ENCODE measurements at places on chromosomes 2 and 18.

DNA sequence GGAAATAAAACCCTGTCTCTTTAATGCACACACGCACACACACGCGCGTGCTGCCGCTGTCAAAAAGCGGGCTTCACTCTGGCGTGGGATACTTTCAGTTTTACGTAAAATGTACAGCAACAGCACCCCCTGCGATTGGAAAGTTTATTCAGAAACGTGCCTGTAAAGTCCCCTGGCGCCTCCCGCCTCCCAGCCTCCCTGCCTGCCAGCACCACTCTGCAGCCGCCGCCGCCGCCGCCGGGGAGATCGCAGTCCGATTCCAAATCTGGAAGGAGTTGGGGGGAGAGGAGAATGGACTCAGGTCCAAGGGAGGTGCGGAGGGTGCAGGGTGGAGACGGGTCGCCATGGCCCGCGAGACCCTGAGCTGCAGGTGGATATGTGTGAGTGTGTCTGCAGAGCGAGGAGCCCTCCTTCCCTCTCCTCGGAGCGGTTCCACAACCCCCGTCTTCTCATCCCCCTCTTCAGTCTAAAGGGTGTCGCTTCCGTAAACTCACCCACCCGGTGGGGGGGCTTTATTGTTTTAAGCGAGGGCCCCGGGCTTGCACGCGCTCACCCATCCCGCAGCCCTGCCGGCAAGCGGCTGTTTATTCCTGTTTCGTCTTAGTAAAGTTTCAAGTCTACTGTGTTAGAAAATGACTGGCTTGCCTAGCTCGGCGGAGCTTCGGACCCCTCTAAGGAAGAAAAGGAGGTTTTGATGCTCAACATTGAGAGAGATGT, 1.8 kb upstream of the BCL11A start:
- H3K4me1 ChIP-seq, result peaks cover 32% of the 10 kb centered on the region
- H3K27ac ChIP-seq, result no peak overlapping the region
- peak; percentile 45 for DNase-seq
- H3K27me3 ChIP-seq, result peaks cover 98% of the 10 kb centered on the region

- peak overlapping the region; percentile 98 for H3K27ac ChIP-seq
- peak overlapping the region; percentile 85 for H3K4me3 ChIP-seq
- H3K27me3 ChIP-seq, result peaks cover 2% of the 10 kb centered on the region
These were observed 6.1 kb downstream of the ZFP36L2 start for GRCh38 chr2:43220229-43220751.

DNA sequence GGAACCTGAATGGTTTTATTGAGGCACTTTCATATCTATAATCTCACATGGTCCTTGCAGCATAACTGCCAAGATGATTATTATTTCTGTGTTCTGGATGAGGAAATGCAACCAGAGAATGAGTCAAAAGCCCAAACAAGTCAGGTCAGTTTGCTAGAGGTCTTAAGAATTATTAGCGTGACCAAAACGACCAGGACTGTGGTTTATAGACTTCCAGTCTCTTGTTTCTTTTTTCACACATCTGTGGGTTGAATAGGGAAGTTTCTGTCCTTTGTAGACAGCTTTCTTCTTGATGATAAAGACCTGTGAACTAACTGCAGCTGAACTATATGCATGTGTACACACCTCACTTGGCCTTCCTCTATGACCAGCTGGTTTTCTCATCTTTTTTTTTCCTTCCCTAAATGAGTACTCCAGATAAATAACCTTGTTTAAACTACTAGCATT, 13.9 kb downstream of the ADAM23 start:
- DNase-seq, result no peak
- H3K36me3 ChIP-seq, result peaks cover 16% of the 10 kb centered on the region
- peaks cover 12% of the 10 kb centered on the region for H3K4me1 ChIP-seq
- no peak overlapping the region for H3K4me3 ChIP-seq

DNA sequence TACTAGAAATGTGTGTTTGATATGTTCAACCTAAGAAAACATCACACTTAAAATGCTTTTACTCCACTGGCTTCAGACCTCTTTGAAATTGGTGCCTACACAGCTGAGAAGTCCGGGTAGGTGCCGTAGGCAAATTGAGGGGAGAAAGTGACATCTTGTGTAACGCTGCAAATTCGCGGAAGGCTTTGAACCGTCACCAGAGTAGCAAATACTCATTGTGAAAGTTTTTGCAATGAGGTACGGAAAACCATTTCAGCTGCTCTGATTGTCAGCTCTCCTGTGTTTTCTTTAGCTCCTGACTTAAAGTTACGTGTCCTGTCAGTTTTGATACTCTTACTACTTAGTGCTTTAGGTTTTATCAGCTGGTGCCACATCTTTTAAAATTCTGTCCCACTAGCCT, 224.5 kb downstream of the FAM210A start:
- no peak overlapping the region for H3K27ac ChIP-seq
- no peak overlapping the region for H3K4me3 ChIP-seq
- H3K36me3 ChIP-seq, result peaks cover 13% of the 10 kb centered on the region

- H3K4me1 ChIP-seq, result peaks cover 5% of the 10 kb centered on the region
- no peak overlapping the region for H3K4me3 ChIP-seq
- peak; percentile 83 for DNase-seq
- H3K27me3 ChIP-seq, result no peaks in the 10 kb centered on the region
- no peak overlapping the region for H3K27ac ChIP-seq
These were observed 8.6 kb downstream of the HS1BP3 start for GRCh38 chr2:20642055-20642971.

GRCh38 chr2:15984368-15985255, 44.3 kb downstream of the MYCN start:
- DNase-seq, result peak; percentile 64
- H3K4me3 ChIP-seq, result peak overlapping the region; percentile 75
- peaks cover 49% of the 10 kb centered on the region for H3K4me1 ChIP-seq

DNA sequence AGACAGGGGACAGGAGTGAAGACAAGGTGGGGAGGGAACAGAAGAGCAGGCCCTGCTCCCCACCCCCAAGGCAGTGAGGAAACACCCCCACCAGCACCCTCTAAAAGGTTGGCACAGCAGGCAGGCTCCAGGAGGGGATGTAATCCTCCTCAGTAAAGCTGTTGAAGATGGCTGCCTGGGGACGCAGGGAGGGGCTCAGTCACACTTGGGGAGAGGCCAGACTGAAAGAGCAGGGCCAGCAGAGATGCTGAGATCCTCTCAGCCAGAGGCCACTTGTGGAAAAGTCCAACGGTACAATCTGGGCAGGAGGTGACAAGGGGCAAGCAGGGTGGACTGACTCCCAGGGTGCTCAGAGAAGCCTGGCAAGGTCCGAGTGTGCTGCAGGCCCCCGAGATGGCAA, 154.8 kb upstream of the ID2 start:
- H3K36me3 ChIP-seq, result peaks cover 4% of the 10 kb centered on the region
- H3K4me3 ChIP-seq, result no peak overlapping the region
- peaks cover 4% of the 10 kb centered on the region for H3K4me1 ChIP-seq

GRCh38 chr2:60675301-60675700, 80.8 kb upstream of the PAPOLG start:
- H3K27me3 ChIP-seq, result peaks cover 14% of the 10 kb centered on the region
- no peaks in the 10 kb centered on the region for H3K4me1 ChIP-seq
- H3K36me3 ChIP-seq, result no peaks in the 10 kb centered on the region
- H3K27ac ChIP-seq, result no peak overlapping the region
- no peak for DNase-seq

- H3K27ac ChIP-seq, result no peak overlapping the region
- H3K4me1 ChIP-seq, result peaks cover 11% of the 10 kb centered on the region
- H3K36me3 ChIP-seq, result no peaks in the 10 kb centered on the region
- no peaks in the 10 kb centered on the region for H3K27me3 ChIP-seq
- H3K4me3 ChIP-seq, result no peak overlapping the region
These were observed 142.1 kb downstream of the KLHL29 start for GRCh38 chr2:23526835-23527790.

DNA sequence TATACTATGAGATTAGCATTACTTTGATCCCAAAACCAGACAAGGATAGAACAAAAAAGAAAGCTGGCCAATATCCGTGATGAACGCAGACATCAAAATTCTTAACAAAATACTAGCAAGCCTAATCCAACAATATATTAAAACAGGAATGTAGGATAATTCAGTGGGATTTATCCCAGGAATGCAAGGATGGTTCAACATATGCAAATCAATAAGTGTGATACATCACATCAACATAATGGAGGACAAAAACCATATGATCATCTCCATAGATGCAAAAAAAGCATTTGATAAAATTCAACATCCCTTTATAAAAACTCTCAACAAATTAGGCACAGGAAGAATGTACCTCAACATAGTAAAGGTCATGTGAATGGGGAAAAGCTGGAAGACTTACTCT, 158.5 kb downstream of the KCNE4 start:
- H3K4me3 ChIP-seq, result no peak overlapping the region
- no peak for DNase-seq
- H3K36me3 ChIP-seq, result peaks cover 10% of the 10 kb centered on the region
- no peaks in the 10 kb centered on the region for H3K4me1 ChIP-seq

- peak overlapping the region; percentile 27 for H3K27ac ChIP-seq
- no peaks in the 10 kb centered on the region for H3K27me3 ChIP-seq
- H3K4me1 ChIP-seq, result peaks cover 15% of the 10 kb centered on the region
These were observed 104.8 kb upstream of the CDH19 start for GRCh38 chr18:66708646-66709045.

- peaks cover 62% of the 10 kb centered on the region for H3K27me3 ChIP-seq
- H3K27ac ChIP-seq, result no peak overlapping the region
- no peak overlapping the region for H3K4me3 ChIP-seq
- no peaks in the 10 kb centered on the region for H3K36me3 ChIP-seq
- peaks cover 32% of the 10 kb centered on the region for H3K4me1 ChIP-seq
- no peak for DNase-seq
These were observed 5.7 kb upstream of the TET3 start for GRCh38 chr2:73979021-73979420.

DNA sequence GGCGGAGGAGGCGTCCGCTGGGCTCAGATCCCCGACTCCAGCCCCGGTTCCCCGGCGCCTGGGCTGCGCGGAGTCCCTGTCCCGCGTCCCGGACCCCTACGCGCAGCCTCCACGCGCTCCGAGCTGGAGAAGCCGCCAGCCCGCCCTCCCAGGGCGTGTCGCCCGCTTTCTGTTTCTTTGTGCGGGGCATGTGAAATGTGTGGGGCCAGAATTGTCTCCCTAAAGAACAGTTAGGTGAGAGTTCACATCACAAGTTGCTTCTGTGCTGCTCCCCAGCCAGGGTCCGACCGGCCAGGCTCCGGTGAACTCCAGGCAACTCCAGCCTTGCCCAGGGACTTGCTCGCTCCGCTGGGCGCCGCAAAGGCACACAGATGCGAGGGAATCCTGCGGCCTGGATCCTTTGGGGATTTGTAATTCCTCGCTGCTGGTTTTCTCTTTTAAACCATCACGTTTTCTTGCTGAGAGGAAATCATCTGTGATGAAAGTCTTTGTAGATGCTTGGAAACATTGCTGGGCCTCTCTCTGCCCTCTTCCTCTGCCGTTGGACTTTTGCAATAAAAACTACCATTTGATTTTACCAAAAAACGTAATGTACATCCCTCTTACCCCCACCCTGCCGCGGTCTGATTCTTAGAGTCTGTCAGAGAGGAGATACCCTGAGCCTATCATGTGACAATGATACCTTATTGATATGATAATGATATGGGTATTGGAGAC, 631 bp downstream of the GYPC start:
- H3K4me3 ChIP-seq, result peak overlapping the region; percentile 93
- H3K36me3 ChIP-seq, result peaks cover 2% of the 10 kb centered on the region
- peak; percentile 48 for DNase-seq
- H3K27me3 ChIP-seq, result no peaks in the 10 kb centered on the region
- peaks cover 51% of the 10 kb centered on the region for H3K4me1 ChIP-seq

GRCh38 chr18:44324361-44324760, 356.3 kb upstream of the SETBP1 start:
- H3K27ac ChIP-seq, result no peak overlapping the region
- no peaks in the 10 kb centered on the region for H3K4me1 ChIP-seq
- no peaks in the 10 kb centered on the region for H3K36me3 ChIP-seq
- DNase-seq, result no peak
- H3K4me3 ChIP-seq, result no peak overlapping the region

- H3K4me1 ChIP-seq, result peaks cover 40% of the 10 kb centered on the region
- H3K27ac ChIP-seq, result no peak overlapping the region
- no peak overlapping the region for H3K4me3 ChIP-seq
- H3K36me3 ChIP-seq, result peaks cover 3% of the 10 kb centered on the region
- H3K27me3 ChIP-seq, result no peaks in the 10 kb centered on the region
These were observed 43.6 kb upstream of the PTMA start for GRCh38 chr2:231664727-231665126.

DNA sequence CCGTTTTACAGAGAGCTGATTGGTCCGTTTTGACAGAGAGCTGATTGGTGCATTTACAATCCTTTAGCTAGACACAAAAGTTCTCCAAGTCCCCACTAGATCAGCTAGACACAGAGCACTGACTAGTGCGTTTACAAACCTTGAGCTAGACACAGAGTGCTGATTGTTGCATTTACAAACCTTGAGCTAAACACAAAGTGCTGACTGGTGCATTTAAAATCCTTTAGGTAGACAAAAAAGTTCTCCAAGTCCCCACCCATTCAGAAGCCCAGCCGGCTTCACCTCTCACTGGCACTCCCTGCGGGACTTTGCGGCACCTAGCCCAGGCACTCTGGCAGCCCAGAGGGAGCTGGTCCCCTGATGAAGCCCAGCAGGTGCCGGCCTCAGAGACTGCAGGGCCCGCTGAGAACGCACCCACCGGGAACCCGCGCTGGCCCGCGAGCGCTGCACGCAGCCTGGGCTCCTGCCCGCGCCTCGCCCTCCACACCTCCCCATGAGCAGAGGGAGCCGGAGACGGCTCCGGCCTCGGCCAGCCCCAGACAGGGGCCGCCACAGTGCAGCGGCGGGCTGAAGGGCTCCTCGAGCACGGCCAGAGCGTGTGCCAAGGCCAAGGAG, 508.1 kb upstream of the CHAC2 start:
- H3K4me1 ChIP-seq, result no peaks in the 10 kb centered on the region
- H3K27me3 ChIP-seq, result no peaks in the 10 kb centered on the region

DNA sequence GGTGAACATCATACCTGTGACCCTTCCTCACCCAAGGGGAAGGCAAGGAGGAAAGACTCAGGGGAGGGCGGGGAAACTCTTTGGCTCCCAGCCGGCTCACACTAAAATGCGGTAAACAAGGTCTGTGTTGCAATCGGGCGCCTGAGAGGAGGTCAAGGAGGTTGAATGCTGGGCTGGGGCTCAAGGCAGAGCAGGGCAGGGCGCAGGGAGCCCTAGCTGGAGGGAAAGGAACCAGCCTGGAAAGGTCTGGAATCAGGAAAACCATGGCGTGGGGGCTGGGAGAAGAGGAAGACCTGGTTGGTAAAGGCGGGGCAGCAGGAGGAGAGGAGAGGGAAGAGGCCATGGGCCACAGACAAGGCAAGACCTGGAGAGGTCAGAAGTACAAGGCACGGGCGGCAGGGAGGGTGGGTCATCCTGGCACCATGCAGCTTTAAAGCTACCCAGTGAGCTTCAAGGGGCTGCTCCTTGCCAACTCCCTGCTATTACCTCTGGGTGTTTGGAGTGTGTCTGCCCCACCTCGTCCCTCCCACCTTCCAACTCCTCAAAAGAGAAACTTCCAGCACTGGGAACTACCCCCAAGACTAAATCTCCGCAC, 4.8 kb upstream of the TMEM37 start:
- no peak overlapping the region for H3K4me3 ChIP-seq
- peaks cover 14% of the 10 kb centered on the region for H3K27me3 ChIP-seq
- H3K36me3 ChIP-seq, result peaks cover 1% of the 10 kb centered on the region
- H3K27ac ChIP-seq, result no peak overlapping the region
- H3K4me1 ChIP-seq, result peaks cover 60% of the 10 kb centered on the region
- no peak for DNase-seq
